CD4-positive, alpha-beta T cell treated with Interleukin-6 for 4 hours (primary cell): ENCODE measurements at places on chromosomes 7 and 10.

- no peak for DNase-seq
These were observed 417.5 kb downstream of the CDC14C start for GRCh38 chr7:49341849-49342248.

DNA sequence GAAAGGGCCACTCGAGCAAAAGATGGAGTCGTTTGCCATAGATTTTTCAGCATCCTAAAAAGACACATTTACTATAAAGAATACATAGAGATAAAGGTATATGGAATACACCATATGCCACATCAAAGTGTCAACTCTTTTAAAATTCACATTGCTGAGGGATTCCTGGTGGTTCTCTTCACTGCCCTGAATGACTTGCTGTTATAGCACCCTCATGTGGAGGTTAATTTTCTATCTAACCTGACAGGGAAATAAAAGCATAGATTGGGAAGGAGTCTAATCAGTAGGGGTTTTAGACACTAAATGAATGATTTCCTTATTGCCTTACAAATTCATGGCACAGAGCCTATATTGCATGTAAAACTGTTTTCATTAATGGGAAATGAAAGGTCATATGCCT is 25.9 kb downstream of the DNAH11 start:
- DNase-seq, result no peak

- no peak for DNase-seq
These were observed 72.3 kb downstream of the CHCHD3 start for GRCh38 chr7:133009426-133010252.

DNA sequence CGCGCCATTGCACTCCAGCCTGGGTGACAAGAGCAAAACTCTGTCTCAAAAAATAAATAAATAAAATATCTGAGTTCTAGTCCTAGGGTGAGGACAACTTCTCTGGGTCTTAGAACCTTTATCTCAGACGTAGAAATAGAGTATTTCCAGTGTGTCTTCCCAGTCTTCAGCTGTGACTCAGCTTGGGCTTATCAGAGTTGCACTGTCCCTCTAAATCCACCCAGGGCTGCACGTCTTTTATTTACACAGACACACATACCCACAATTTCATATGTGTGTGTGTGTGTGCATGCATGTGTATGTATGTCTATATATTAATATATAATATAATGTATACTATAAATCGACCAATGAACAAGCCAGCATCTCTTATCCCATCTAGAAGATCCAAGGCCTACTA is 13.0 kb upstream of the PDIA4 start:
- no peak for DNase-seq

GRCh38 chr10:124612611-124613498 is 131.3 kb downstream of the FAM53B start:
- peak; percentile 48 for DNase-seq

DNA sequence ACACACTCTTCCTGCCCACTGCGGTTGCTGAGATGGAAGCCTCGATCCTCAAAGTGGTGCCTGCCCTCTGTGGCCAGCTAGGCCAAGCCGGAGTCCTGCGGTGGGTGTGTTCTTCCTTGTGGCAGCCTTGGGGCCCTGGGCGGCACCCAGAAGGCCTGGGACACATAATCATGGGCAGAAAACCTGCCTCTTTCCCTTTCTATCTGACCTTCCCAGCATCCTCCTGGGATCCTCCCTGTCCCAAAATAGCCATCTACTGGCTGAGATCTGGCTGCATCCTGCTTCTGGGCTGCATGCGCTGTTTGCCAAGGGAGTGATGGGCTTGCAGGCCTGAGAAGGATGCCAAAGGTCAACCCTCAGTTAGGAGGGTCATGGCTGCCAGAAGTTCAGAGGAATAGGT is 23.9 kb downstream of the COL13A1 start:
- no peak for DNase-seq

DNA sequence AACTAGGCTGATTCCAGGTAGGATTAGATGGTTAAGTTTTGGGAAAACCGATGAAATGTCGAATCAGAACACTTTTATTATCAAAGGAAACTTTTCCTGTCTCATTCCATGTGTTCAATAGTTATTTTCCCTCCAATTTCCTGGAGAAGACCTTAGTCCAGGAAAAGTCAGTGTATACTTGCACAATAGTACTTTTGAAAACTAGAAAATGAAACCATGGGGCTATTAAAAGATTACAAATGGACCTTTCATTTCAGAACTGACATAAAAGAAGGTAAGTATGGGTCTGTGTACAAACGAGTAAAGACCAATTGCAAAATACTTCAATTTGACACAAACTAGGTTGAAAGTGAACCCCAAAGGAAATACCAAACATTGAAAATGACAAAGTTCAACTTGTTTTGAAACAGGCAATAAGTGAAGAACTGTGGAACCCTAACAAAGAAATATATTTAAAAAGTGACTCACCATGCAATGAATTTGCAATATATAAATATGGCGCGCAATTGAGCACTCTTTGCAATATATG is 2.1 kb downstream of the AVPI1 start:
- no peak for DNase-seq

GRCh38 chr10:100612601-100613595 is 77.2 kb downstream of the HIF1AN start:
- DNase-seq, result no peak

GRCh38 chr10:93579089-93579488 is 12.6 kb downstream of the FFAR4 start:
- DNase-seq, result no peak

DNA sequence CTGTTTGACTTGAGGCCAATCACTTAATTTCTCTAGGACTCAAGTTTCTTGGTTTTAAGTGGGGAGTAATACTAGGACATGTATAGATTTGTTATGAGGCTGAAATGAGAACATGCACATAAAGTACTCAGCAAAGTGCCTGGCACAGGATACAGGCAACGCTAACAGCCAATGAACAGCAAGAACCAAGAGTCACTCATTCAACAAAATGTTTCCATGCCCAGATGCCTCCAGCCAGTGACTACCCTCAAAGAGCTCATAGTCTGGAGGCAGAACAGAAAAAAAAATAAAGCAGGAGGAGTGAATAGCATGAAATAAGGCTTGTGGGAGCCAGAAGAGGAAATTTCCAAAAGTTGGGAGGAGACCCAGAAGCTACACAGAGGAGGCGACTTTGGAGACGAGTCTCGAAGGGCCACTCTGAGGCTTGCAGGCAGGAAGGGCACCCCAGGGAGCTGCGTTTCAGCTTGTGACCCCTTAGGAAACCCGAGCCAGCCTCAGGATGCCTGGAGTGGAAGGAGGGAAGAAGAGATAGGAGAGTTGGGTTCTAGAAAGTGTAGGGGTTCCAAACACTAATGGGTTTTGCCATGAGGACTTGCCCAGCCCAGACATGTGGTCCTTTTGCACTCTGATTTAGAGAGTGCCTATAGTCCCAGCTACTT is 70.0 kb downstream of the CXCL12 start:
- no peak for DNase-seq

DNA sequence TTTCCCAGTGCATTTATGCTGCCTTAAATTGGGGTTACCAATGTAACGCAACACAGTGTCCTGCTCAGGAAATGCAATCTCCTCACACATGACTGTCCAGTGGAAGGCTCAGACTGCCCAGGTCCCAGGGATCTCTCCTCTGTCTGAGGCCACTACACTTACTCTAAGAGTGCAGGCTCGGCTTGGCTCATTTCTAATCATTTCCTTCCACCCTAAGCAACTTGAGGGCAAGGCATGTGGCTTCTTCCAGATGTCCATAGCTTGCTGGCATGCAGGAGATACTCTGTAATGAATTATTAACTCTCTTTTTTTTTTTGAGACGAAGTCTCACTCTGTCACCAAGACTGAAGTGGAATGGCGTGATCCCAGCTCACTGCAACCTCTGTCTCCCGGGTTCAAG is 23.7 kb downstream of the PLAC9 start:
- DNase-seq, result no peak

- DNase-seq, result no peak
These were observed 100.3 kb downstream of the MCU start for GRCh38 chr10:72792288-72792687.

GRCh38 chr7:16671811-16672210 is 25.8 kb downstream of the BZW2 start:
- no peak for DNase-seq
